ENCODE measurements at places on chromosomes 7 and 10.

- DNase-seq = no peak
Observed at GRCh38 chr10:91665842-91666241, 33.0 kb upstream of the PPP1R3C start.

- no peak for DNase-seq
Observed at GRCh38 chr10:2362331-2362730, 625.0 kb upstream of the ADARB2 start.

- no peak for DNase-seq
Observed at GRCh38 chr10:106802949-106803348, 361.6 kb downstream of the SORCS1 start.

DNA sequence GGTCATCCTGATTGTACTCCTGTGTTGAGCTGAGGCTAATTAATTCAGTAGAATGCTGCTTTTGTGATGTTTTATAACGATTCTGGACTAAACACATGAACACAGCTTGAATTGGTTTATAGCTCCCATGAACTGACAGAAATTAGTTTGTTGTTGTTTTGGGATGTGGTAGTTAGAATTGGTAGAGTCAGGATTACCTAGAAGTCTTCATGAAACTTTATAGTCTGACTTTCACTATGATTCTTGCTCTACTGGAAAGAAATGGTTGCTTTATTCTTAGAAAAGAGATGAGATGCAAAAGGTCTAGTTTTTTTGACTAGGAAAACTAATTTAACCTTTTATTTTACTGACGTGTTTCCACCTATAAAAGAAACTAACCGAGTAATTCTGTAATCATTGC, 23.4 kb upstream of the TRUB1 start:
- no peak for DNase-seq

DNA sequence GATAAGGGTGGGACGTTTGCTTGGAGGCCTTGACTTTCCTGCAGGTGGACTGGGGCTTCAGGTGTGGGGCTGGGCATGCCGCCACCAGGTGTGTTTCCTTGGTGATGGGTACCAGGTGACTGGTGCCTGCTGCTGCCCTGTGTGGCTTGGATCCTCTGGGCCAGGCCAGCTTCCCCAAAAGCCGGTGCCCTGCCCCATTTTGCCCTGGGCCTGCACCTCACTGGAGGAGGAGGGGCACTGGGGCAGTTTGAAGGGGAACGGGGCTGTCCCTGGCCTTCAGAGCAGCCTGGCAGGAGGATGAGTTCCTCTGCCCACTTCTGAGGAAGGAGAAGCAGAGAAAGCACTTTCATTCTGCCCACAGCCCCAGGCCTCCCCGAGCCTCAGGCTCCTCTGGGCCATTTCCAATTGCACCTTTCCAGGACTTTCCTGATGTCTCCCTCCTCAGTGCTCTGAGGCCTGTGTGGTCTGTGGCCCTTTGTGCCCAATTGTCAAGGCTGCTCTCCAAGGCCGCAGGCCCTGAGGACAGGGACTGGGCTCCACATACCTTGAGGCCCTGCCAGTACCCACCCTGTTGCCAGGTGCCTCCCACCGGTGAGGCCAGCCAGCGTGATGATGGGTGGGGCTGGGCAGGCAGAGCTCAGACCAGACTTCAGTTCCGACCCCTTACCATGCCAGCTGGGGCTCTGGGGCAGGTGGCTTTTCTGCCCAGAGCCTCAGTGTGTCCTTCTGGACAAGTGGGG, 25.3 kb upstream of the SMARCD3 start:
- no peak for DNase-seq

- DNase-seq = no peak
Observed at GRCh38 chr10:123250640-123251039, 96.4 kb downstream of the BUB3 start.

GRCh38 chr7:80294346-80294745, 159.7 kb downstream of the GNAI1 start:
- no peak for DNase-seq

DNA sequence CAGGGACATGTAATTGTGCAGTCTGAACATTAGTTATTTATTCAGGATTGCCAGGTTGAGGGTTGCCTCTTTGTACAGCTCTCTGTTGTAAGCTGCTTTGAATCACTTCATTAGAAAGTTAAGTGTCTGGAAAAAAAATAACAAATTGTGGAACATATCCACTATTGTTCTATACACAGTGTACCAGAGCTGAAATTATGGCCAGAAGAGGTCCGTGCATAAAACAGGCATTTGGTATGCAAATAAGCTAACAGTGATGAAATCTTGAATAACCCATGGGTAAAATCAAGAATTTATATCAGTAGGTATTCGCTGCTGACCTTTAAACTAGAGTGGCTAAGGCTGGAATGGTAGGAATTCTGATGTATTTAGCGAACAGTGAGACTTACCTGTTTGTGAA, 152.1 kb downstream of the LHFPL3 start:
- DNase-seq = peak; percentile 69

- no peak for DNase-seq
Observed at GRCh38 chr7:30931929-30932540, 20.4 kb downstream of the AQP1 start.

- DNase-seq = no peak
Observed at GRCh38 chr10:17453373-17454091, 863 bp downstream of the ST8SIA6 start.

- DNase-seq = no peak
Observed at GRCh38 chr10:71124921-71125748, 87.2 kb upstream of the UNC5B start.

DNA sequence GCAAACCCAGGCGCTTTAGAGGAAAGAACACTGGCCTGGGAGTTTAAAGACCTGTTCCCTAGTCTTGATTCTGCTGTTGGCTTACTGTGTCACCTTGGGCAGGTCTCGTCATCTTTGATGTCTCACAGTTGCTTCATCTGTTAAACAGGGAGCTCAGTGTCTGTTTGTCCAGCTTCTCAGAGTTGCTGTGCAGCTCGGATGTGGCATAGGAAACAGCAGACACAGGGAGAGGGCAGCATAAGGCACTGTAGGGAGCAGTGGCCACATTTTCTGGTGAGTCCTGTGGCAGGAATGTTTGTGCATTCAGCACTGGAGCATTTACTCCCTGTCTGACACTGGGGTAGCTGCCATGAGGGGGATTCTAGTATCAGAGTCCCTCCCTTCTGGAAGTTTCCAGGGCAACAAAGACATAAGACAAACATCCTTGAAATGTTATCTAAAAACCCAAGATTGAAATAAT, 2.0 kb downstream of the REPIN1 start:
- no peak for DNase-seq

DNA sequence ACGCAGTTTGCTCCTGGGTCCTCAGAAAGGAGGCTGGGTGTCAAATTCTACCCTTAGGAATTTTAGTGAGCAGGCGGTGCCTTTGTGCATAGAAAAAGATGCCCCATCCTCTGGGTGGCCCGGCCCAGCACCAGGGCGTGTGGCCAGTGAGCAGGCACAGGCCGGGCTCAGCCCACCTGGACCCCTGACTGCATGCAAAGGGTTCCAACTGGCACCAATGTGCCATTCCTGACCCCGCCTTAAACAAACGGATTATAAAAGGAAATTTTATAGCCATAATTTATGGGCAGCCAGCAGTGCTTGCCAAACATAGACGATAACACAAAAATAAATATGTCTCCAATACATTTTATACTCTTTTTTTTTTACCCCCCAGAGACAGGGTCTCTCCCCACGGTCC, 40.1 kb upstream of the GNA12 start:
- DNase-seq = no peak

DNA sequence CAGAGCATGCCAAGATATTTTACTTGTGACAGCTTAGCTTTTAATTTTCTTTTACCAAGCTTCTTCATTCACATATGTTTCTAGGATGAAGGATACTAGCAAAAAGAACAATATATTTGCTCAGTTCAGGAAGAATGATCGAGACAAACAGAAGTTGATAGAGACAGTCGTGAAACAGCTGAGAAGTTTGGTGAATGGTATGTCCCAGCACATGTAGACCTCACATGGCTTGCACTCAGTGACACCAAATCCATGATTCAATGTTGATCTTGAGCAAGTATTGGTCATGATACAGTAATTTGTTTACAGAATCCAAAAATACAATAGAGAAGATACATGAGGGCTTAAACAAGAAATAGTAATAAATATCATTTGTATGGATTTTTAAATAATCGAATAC, 2.5 kb upstream of the CYP26C1 start:
- no peak for DNase-seq

DNA sequence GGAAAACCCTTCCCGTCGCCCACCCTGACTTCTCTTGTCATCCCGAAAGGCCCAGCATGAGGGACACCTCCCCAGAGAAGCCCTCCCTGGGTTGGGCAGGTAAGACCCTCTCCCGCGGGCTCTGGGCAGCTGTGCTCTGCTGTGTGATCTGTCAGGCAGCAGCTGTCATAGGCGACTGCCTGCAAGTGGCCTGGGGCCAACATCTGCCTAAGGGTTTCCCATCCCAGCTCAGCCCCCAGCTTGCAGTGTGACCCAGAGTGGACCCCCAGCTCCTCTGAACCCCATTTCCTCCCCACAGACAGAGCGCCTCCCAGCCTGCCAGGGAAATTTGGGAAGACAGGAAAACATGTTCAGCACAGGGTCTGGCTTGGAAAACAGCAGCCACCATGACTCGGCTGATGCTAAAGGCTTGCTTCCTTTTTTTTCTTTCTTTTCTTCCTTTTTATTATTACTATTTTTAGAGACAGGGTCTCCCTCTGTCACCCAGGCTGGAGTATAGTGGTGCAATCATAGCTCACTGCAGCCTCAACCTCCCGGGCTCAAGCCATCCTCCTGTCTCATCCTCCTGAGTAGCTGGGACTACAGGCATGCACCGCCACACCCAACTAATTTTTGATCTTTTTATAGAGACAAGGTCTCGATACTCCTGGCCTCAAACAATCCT, 18.3 kb upstream of the TNRC18 start:
- no peak for DNase-seq

DNA sequence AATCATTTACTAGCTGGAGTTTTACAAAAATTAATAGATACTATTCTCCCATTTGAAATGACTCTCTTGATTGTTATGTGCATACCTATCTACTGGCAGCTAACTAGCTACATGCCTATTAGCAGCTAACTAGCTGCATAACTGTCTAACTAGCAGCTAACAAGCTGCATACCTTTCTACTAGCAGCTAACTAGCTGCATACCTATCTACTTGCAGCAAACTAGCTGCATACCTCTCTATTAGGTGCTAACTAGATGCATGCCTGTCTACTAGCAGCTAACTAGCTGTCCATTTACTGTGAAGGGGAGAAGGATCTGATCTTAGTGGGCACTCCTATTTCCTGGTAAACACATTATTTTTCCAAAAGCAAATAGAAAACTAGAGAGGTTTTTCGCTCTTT, 439.4 kb upstream of the PFKP start:
- DNase-seq = no peak

- no peak for DNase-seq
Observed at GRCh38 chr7:129764247-129765084, 152.9 kb downstream of the NRF1 start.

GRCh38 chr10:90741926-90742565, 115.8 kb downstream of the HTR7 start:
- DNase-seq = no peak

DNA sequence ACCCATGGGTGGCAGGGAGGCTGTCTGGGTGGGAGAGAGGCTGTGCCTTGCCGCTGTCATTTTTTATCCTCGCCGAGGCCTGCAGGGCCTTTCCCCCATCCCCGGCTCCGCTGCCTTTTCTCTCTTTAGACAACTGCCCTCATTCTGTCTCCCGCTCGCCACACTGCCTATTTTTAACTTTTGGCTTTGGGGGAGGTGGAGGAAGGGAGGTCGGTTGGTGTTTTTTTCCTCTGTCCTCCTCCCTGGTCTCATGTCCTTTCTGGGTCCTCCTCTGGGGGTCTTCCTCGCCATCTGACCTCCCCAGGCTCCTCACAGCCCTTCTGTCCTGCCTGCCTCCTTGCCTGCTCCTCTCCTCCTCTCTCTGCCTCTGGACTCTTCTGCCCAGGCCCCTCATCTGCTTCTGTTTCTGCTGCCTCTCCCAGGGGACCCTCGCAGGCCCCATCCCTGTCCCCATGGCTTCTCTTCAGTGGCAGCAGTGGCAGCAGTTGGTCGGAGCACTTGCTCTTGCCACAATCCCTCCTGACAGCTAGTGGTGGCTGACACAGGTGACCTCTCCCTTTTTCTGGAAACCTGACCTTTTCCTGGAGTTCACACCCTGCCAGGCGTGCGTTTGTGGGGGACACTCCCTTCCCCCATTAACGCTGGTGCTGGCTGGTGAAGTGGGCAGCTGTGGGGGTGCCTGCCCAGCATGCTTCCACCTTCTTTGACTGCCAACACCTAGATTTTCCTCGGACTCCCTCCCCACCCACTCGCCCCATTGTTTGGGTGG, 19.5 kb upstream of the PCBD1 start:
- DNase-seq = no peak

DNA sequence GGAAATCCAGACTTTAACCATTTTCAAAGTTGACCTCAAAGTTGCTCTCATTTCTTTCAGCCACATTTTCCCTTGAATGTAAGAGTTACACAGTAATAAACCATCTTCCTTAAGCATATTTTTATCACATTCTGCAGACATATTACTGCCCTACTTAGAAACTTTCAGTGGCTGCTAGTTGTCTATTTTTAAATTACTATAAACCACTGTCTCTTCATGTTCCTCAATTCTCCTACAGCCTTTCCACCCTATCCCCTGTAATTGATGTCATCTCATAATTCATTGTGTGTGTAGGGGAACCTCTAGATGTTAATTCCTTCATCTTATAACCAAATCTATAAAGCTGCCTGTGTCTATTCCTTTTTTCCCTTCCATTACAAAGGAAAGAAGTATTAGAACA, 78.1 kb upstream of the STRIP2 start:
- DNase-seq = no peak

DNA sequence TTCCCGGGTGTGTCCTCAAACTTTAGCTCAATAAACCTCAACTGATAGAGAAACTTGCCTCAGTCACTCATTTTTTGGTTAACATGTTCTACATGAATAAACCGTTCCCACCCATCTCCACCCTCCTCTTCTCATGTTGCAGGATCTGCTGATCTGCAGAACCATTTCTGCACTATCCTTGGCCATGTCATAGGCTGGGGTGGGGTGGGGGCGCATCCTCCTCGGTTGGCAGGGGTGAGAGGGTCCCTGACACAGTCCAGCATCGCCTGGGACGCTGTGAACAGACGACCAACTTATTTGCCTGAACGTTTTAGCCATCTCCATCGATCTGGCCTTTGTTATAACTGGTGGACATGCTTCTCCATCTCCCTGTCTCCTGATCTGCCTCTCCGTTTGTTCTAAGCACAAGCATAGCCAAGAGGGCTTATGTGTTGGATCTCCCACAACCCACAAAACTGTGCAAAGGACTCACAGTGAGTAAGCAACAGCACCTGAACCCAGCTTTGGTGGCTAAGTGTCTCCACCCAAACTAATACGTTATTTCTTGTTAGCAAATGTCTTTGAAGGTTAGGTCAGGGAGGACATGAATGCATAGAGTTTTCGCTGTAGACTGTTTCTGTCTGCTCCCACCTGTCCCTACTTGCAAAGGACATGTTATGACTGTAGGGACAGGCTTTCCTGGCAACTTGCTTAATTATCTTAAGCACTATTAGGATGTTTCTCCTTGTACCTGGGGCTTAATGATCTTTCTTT, 51.7 kb downstream of the PRKCQ start:
- no peak for DNase-seq
